ENCODE measurements at places on chromosomes 2 and 18. TPM values are rescaled to one million over a fixed set of nuclear protein-coding genes. Genes with fewer than 3 reads are reported as not detected.

GRCh38 chr18:72846736-72847533 lies 20.9 kb downstream of the NETO1 start:
- DNase-seq, result no peak

- no peak for DNase-seq
These were observed 99.9 kb downstream of the SPATS2L start for GRCh38 chr2:200406379-200406778.

GRCh38 chr2:28588292-28588670 lies 92.4 kb downstream of the PLB1 start:
- no peak for DNase-seq

FOXI3 gene
- not detected for total RNA-seq

TMEM163 gene
- under 0.01 TPM for total RNA-seq

DNA sequence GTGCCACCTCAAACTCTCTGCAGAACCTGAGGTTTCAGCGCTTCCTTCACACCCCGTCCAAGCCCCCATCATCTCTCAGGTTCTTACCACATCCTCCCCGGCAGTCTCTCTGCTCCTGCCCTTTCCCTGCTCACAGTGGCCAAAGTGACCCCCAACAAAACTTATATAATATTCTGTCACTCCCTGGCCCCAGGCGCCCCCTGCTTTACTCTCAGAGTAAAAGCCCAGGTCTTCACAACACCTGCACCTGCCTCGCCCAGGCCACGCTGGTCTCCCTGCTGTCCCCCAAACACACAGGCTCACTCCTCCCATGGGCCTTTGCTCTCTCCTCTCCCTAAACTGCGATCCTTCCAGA lies 6.4 kb downstream of the ITGB1BP1 start:
- peak; percentile 27 for DNase-seq

TNFAIP6 gene
- 43.1 TPM for total RNA-seq

DNA sequence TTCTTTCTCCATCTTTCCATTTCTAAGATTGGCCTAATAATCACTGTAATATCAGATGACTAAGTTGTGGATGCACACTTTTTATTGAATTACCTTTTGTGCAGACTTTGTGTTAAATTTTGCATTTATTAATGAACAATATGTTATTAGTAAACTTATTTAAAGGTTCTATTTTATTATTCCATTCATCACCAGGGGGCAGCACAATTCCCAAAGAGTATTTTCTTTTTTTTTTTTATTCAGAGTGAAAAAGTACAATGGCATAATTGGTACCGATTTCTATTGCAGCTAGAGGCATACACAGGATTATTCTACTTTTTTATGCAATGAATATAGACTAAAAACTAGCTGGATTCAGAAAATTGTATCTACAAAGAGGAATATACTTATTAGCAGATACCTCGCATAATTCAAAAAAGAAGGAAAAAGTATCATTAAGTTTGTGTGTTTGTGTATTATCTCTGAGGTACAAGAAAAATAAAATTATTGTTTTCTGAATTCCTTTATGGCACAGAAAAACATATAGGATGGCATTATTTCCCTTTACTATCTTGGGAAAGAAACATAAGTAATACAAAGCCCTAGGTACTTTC lies 390.6 kb downstream of the ERBB4 start:
- DNase-seq, result no peak

GALNT3 gene
- total RNA-seq, result 11.2 TPM

DNA sequence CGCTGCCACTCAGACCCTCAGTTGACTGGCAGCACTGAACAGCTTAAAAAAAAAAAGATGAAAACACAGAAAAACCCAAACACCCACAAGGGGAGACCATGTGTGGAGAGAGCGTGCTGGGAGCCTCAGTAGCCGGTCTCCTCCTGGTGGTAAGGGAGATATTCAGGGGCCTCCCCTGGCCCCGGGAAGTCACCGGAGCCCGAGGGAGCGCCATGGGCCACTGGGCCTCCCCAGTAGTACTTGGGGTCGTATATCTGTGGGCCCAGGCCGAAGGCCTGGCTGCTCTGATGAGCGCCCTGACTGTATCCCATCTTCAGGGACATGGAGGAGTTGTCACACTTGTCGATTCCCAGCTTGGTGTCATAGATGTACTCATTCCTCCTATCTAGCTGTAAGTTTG lies 145.7 kb upstream of the TEKT4 start:
- DNase-seq, result no peak

- no peak for DNase-seq
These were observed 14.5 kb downstream of the EPC2 start for GRCh38 chr2:148658807-148659722.

IL1F10 gene
- not detected for total RNA-seq

DNA sequence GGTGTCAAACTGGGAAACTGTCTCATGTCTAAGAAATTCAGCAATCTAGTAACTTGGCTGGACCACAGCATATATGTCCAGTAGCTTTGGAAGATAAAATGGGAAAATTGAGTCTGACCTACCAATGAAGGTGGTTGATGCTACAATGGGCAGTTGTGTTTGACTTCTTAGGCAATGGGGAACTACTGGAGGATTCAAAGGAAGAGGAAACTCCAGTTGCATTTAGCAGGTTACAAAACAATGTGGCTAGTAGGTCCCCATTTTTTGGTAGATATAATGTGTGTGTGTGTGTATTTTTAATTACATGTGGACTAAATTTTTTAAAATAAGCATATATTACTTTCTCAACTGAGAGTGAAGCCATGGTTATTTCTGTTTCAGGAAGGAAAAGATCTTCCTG lies 427.7 kb downstream of the NBAS start:
- DNase-seq, result no peak

MC4R gene
- total RNA-seq, result not detected

Measured in osteoblast (primary cell).